ENCODE measurements at places on chromosomes 7 and 10.

- DNase-seq, result no peak
Measured at GRCh38 chr7:117259615-117260014, 63.2 kb downstream of the WNT2 start.

- DNase-seq, result no peak
Measured at GRCh38 chr10:114957122-114957521, 19.1 kb downstream of the TRUB1 start.

- no peak for DNase-seq
Measured at GRCh38 chr10:131440405-131441360, 129.2 kb upstream of the TCERG1L start.

DNA sequence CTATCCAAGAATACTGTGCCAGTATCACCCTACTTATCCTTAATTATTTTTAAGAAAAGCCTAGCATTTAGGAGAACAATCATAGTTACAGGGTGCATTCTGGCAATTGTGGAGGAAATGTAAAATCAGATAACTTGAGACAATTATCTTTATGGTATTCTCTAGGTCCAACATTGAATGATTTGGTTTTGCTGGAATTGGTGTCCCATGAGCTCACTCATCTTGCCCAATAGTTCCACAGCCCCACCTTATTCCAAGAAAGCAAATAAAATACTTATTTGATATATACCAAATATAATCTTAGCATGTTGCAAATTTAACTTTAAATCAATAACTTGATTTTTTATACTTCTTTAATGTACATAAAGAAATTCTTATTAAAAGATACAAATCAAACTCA, 65.3 kb downstream of the DGKB start:
- DNase-seq, result no peak

DNA sequence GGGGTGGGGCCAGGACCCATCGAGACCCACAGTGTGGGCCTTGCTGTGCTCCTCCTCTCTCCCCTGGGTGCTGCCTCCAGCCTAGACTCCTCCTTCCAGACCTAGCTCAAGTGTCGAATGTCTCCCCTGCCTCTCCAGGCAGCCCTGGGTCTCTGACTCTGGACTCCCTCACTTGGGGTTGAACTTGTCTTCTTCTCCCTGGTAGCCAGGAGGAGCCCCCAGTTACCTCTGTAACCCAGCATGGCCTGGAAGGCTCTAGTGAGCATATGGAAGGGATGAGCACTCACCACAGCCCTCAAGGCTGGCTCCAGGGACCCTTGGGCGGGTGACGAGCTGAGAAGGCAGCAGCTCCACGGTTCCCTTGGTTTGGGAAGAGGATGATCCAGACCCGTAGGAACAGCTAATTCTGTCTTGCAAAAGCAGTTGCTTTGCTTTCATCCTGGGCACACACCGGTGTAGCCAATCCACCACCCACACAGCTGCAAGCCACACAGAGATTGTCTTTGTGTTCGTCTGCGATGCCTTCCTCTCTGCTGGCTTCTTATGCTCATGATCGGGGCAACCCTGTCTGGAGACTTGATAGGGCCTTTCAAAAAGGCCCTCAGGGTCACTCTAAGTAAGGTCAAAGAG, 52.3 kb upstream of the ANTXRL start:
- no peak for DNase-seq

DNA sequence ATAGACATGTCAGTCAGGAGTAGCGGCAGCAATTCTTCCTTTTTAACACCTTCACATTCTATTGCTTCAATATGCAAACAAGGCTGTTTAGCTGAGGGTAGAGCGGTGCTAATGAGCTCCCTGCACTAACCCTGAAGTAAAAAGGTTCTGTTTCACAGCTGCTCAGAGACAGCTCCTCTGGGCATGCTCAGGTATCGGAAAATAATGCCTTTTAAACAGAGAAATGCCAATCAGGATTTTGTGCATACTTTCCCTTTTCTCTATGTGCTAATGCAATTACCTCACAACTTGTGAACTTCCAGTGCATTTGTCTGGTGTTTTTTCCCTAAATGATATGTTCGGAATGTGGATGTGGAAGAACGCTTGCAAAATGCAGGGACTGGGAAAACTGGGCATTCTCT, 307.7 kb upstream of the FZD8 start:
- no peak for DNase-seq

DNA sequence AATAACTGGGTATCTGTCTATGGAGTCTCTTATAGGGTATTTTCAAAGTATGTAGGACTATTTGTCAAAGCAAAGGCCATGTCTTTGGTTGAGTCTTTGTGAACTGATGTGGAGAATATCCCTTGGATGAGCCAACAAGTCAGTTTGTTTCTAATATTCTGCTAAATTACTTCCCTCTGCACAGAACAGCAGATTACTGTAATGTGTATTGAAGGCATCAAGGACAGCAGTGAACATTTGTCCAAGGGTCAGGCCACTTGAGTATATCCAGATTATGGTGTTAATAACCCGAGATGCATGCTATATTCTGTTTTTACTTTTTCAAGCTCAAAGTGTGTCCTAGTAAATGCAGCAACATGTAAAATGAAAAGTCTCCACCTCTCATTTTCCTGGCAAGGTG, 144.2 kb upstream of the GLI3 start:
- no peak for DNase-seq

GRCh38 chr7:22168129-22168634, 188.8 kb downstream of the RAPGEF5 start:
- DNase-seq, result no peak

DNA sequence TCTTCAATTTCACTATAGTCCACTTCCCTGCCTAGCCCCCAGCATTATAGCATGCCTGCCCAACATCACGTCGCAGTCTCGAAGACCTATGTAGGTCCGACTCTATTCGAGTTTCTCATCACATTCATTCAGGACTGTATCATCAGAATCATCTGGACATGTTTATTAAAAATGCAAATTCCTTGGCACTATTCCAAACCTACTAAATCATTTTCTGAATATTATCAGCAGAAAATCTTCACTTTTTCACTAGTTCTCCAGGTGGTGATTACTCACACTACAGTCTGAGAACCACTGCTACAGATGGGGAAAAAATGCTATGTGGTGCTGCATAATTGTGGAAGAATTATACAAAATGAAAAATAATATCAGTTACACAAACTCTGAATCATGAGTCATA, 29.3 kb upstream of the ETV1 start:
- no peak for DNase-seq

DNA sequence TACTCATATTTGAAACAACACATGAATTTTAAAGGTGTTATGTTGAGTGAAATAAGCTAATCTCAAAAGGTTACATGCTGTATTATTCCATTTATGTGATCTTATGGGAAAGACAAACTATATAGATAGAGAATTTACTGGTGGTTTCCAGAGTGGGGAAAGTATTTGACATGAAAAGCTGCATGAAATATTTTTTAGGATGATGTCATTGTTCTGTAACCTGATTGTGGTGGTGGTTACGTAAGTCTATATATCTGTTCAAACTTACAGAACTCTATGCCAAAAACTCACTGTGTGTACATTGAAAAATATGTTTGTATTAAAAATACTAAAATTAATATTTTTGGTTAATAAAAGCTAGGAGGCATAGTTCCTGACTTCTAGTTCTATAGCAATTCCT, 453.0 kb downstream of the SORCS3 start:
- no peak for DNase-seq

DNA sequence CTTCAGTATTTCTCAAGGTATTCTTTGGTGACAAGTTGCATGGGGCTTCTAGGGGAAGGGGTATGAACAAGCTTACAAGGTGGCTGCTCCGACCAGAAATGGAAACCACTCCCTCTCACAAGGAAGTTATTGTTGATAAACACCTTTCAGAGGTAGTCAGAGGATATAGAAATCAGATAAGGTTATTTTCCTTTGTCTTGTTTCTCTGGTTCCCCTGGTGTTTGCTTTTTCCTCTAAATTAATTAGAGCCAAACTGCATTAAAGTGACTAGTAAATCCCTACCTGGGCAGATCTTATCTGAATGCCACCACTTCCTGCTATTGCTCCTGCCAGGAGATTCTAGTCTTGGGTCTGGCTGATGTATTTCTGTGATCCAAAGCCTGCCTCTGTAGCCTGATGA, 725.4 kb downstream of the INHBA start:
- DNase-seq, result no peak

- no peak for DNase-seq
Measured at GRCh38 chr10:109987452-109988211, 20.2 kb upstream of the ADD3 start.

DNA sequence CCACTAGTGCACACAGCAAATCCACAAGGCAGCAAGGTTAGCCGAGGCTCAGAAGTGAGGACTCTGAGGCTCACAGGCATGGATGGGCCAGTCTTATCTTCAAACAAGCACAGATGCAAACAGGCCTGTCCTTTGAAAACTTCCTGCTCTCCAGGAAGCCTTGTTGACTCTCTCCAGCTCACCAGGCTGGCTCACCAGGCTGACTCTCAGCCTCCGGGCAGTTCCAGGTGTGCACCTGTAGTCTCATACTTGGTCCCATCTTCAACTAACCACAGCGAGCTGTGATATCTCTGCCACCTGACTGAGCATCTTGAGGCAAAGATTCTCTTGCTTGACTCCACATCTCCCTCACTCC, 173.9 kb upstream of the ZMIZ1 start:
- no peak for DNase-seq

GRCh38 chr7:27111042-27111750, 8.7 kb upstream of the HOXA2 start:
- DNase-seq, result no peak

DNA sequence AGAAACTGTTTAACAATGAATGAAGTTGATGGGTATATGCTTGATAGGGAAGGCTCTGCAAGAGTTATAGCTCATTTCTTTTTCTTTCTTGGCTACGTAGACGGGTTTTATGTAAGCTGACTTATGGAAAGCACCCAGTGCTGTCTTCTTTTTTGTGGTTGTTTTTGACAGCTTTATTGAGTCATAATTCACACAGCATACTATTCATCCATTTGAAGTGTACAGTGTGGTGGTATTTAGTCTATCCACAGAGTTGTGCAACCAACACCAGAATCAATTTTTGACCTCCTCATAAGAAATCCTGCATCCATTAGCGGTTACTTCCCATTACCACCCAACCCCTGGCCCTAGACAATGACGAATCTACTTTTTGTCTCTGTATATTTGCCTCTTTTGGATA, 240.6 kb upstream of the KIAA1217 start:
- no peak for DNase-seq

DNA sequence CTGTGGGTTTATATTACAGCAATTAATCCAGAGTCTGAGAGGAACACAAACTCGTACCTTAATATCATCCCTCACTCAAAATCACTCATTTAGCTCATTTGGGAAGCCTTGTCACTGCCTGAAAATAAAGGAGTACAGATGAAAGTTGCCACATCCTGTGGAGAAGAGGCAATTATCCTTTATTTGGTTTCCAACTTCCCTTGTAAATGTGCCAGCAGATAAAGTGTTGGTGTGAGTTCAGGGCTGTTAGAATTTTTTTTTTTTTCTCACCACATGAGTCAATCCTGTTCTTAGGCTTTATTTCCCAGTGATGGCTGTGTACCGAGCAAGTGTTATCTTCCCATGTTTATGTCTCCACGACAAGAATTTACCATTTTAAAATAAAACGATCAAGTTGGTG, 99.0 kb upstream of the SMIM30 start:
- DNase-seq, result no peak

GRCh38 chr10:28892818-28893547, 215.7 kb downstream of the BAMBI start:
- no peak for DNase-seq

DNA sequence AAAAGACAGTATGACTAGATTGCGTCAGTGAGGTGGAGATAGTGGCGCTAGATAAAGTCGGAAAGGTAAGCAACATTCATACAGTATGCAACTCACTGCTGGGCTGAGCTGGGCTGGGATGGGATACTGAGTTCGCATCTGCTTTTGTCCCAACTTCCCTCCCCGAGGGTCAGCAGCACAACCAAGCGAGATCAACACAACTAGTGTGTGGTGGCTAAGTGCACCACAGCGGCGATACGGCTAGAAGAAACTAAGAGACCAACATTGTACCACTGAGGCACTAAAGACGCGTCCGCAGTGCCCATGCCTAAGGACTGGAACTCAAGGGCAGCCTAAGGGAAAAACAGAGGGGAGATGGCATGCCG, 467 bp downstream of the EXOSC1 start:
- no peak for DNase-seq

GRCh38 chr7:66267249-66267648, 62.1 kb downstream of the TPST1 start:
- no peak for DNase-seq

DNA sequence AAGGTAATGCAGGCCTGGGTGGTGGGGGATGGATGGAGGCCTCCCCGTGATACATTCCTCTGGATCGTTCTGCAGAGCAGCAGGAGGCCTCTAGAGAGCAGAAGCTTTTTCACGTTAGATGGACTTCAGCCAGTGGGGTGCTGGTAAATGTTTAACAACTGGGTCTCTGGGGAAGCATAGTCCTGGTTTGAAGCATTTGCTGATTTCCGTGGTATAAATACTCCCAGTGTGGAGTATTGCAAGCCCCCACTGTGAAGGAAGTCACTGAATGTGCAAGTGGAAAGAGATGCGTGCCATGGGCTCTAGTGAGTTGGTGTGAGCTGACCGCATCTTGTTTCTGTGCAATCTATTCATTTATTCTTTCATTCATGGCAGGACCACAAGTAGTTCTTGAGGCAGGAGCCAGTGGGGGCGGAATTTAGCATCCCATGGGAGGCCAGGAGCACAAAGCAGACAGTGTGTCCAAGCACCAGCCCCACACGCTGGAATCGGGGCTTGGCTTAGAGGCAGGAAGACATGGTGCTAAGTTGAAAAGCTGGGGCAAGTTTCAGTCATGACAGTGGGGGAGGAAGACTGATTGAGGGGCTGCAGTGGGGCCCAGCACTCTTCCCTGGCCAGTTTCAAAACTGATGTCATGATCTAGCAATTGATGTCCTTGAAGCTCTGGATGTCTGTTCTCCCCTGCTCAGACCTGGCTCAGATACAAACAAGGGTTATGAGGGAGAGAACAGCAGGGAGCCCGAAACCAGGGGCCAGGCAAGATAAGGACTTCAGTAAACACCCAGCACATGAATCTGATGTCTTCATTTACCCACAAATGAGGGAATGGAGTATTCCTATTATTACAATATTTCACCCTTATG, 280.9 kb upstream of the LYZL1 start:
- no peak for DNase-seq

DNA sequence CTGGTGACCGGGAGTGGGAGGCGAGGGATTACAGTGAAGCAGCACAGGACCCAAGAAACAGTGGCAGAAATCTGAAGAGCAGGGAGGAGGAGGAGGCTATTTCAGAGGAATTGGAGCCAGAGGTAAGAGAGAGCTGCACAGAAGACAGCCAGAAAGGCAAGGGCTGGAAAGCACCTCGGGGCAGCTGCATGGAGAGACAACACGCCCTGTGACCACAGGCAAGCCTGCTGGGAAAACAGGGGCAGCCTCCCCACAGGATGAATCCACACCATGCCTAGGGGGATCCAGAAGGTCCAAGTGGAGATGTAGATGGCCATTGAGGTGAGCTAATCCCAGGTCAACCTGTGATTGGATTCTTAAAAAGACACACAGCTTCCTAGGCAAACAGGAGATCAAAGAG, 118.8 kb downstream of the CLEC2L start:
- no peak for DNase-seq
